ENCODE measurements at places on chromosomes 13 and 19.

- no peak for DNase-seq
Observed at GRCh38 chr13:23966691-23967615, 69.7 kb upstream of the C1QTNF9B start.

- no peak for DNase-seq
Observed at GRCh38 chr19:45356760-45357444, 13.5 kb downstream of the ERCC2 start.

- DNase-seq, result no peak
Observed at GRCh38 chr19:31385744-31386143, 36.5 kb upstream of the TSHZ3 start.

- peak; percentile 55 for DNase-seq
Observed at GRCh38 chr19:42092350-42092749, 16.4 kb downstream of the ZNF574 start.

- DNase-seq, result no peak
Observed at GRCh38 chr19:46718157-46718933, 1.4 kb upstream of the PRKD2 start.
